Omental fat pad (tissue), 4 donors: ENCODE measurements at places on chromosomes 5 and 9.

GRCh38 chr9:136160995-136161610 is 42.4 kb upstream of the TMEM250 start:
- DNase-seq = no peak

DNA sequence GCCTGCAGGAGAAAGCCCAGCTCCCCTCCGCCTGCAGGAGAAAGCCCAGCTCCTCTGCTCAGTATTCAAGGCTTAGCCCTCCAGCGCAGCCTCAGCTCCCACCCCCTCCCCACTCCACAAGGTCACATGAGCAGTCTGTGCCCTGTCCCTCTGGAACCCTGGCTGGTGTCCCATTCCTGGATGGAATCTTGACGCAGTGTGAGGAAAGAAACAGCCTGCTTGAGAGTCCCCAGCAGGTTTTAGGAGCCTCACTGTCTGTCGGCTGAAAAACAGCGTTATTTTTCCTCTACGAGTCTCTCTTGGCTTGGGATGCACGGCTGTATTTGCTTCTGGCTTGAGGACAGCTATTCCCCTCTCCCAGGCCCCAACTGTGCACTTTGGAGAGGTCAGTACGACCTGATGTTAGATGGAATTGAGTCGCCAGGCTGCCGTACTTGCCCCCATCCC is 210.1 kb upstream of the TRIM32 start:
- no peak for DNase-seq

- no peak for DNase-seq
Observed at GRCh38 chr5:38874948-38875456, 29.2 kb downstream of the OSMR start.

GRCh38 chr9:32867601-32868204 is 84.4 kb downstream of the TMEM215 start:
- DNase-seq = no peak
